Activated T-cell treated with anti-CD3 and anti-CD28 coated beads for 48 hours (primary cell): ENCODE measurements at places on chromosomes 11 and 22.

DNA sequence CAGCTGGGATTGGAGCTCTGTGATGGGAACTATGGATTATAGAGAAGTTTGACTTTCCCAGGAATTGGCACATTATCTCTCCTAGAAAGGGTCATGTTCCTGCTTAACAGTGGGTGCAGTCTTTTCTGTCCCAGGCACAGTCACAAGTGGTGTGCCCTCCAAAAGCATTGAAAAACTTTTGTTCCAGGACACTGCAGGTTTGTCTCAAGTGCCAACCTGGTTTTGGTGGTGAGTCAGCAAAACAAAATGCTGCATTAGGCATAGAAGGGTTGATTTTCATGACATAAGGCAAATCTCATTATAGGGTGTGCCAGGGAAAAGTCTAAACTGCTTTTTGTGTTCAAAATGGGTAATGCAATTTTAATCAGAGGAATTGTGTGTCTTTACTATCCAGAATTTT lies 4.9 kb downstream of the HTATIP2 start:
- no peak for DNase-seq

GRCh38 chr11:19963697-19964387 lies 196.4 kb downstream of the DBX1 start:
- no peak for DNase-seq

GRCh38 chr11:36583667-36584066 lies 10.6 kb upstream of the IFTAP start:
- no peak for DNase-seq

GRCh38 chr11:44515048-44515447 lies 50.4 kb upstream of the CD82 start:
- no peak for DNase-seq

GRCh38 chr11:116461789-116462188 lies 311.0 kb downstream of the BUD13 start:
- DNase-seq = no peak

DNA sequence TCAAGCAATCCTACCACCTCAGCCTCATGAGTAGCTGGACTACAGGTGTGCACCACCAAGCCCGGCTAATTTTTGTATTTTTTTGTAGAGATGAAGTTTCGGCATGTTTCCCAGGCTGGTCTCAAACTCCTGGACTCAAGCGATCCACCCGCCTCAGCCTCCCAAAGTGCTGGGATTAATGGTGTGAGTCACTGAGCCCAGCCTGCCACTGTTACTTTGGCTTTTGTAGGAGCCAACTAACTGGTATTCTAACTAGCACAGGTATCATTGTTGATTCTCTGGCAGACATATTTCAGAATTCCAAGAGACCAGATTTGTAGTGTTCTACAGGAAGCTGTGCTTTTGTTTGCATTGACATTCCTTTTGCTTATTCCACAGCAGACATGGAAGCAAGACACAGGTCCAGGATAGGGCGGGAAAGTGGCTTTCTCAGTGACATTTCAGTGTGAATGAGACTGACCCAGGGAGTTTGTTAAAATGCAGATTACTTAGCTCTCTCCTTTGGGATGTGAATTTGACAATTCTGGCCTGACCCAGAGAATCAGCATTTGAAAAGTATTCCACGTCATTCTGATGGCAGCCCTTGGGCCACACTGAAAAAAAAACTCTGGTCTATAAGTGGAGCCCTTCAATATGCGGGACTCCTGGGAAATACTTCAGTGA lies 52.2 kb upstream of the PAX6 start:
- DNase-seq = no peak

DNA sequence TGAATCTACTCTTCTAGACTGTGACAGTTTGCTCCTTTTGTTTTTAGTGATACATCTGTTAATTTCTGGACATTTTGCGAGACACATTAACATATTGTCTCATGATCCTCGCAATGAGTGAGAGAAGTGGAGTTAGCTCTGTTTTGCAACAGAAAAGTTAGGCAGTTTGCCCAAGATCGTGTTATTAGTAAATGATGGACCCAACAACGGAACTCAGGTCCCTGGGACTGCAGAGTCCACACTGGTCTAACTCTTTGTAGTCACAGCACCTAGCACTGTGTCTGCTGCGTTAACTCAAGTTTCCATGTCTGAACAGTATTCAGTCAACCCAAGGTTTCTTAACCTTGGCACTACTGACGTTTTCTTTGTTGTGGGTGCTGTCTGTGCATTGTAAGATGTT lies 3.2 kb downstream of the DEPDC7 start:
- no peak for DNase-seq

DNA sequence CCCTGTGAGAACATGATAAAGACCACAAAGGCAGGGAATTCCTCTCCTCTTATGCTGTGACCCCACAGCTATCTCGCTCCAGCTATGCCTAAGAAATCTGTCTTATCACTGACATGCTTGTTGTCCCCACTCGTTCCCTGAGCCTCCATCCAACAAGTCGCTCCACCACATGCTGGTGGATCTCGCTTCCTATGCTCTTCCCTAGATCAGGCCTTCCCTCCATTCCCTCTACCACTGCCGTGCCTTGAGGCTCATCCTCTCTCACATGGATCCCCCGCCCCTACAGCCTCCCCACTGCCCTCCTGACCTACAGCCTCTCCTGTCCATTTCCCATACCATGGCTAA lies 1.4 kb upstream of the DGAT2 start:
- DNase-seq = no peak

GRCh38 chr11:127199306-127199801 lies 198.8 kb upstream of the KIRREL3 start:
- no peak for DNase-seq

GRCh38 chr11:1496091-1496760 lies 9.6 kb upstream of the MOB2 start:
- no peak for DNase-seq

GRCh38 chr11:45525393-45525792 lies 140.0 kb downstream of the CHST1 start:
- DNase-seq = no peak

GRCh38 chr11:56716379-56716854 lies 17.5 kb downstream of the OR9G1 start:
- no peak for DNase-seq

- no peak for DNase-seq
These were observed 43.3 kb downstream of the ARRB1 start for GRCh38 chr11:75308116-75308515.

- DNase-seq = no peak
These were observed 16.1 kb downstream of the COMMD9 start for GRCh38 chr11:36273110-36273509.

DNA sequence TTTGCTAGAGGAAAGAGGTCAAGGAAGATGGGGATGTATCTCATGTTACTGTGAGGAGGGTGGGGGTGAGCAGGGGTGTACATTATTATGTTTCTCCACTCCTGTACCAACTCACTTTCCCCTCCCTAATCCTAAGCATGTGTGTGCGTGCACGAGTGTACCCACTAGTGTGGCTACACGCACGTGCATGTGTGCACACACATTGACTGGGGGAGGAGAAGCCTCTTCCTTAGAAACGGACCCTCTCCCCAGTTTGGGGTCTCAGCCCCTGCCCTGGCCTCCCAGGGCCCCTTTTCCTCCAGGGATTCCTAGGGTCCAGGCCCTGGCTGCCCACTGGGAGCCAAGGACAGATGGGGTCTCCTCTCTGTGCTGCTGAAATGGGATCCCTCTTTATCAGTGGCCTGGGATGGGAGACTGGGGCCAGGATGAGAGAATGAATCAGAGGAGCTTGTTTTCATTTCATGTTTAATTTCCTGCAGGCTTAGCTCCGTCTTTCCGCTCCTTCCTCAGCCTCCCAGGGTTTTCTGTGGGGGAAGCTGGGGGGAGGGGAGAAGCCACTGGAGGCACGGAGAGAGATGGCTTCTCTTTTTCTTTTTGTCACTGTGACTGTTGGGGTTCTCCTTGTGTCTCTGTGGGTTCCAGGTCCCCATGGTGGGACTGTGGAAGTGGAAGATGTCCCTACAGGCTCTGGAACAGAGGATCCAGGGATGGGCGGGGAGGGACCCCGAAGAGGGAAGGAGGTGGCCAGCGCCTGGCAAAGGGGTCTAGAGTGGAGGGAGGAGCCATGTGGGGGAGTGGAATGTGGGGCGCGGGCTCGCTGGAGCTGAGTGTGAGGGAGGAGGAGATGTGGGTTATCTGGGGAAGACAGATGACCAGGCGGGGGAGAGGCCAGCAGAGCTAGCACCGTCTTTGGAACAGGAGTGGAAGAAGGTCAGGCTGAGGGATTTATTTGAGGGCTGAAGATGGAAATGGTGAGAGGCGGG lies 40.3 kb downstream of the ALX4 start:
- no peak for DNase-seq

- DNase-seq = no peak
These were observed 9.4 kb downstream of the DPP3 start for GRCh38 chr11:66489636-66490035.

- no peak for DNase-seq
These were observed 320.9 kb upstream of the PITPNB start for GRCh38 chr22:28239941-28240340.

- DNase-seq = no peak
These were observed 203.7 kb downstream of the PGR start for GRCh38 chr11:100925935-100926334.

DNA sequence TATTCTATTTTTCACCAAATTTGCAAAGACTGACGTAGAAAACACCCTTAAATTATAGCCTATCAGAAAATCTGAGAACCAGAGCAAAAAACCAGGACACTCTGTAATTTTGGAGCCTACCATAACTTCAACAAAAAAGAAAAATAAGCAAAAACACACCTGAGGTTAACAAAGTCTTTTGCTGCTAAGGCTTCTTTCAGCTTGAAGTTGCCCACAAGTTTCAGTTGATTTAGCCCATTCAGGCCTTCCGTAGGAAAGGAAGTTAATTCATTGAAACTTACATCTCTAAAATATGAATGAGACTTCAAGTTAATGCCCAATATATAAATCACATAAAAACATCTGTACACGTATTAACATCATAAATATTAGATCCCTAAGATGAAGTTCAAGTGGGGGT lies 10.4 kb upstream of the CCDC34 start:
- DNase-seq = no peak

DNA sequence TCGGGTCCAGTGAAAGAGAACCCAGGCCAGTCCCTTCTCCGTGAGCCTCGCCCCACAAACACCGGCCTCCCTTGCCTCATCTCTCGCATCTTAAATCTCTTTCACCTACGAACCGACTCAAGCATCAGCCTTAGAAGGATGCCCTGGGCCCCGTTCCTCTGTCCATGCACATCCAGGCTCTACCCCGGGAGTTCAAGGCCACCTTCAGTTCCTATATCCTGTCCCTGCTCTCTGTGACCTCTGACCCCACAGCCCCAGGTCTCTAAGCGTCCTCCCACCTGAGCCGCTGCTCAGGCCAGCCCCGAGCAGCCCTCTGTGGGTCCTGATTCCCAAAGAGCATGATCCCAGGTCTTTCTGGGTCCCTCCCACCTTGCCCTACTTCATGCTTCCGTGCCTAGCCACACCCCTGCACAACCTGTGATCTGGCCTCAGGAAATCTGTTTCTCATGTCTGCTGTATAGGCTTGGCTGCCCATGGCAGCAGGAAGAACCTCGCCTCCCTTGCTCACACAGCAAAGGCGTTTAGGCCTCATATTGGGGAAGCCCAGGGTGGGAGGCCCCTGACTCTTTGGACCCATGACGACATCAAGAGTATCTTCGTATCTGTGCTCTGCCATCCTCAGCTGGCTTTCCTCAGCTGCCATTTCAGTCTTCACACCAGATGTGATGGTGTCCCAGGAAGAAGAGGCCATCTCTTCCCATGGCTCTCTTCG lies 77.5 kb upstream of the SEPTIN5 start:
- no peak for DNase-seq

GRCh38 chr11:17568944-17569343 lies 21.9 kb downstream of the OTOG start:
- DNase-seq = no peak

- DNase-seq = no peak
These were observed 125.5 kb downstream of the SIK3 start for GRCh38 chr11:116972691-116973090.

GRCh38 chr22:34390400-34390799 lies 470.1 kb upstream of the LARGE1 start:
- no peak for DNase-seq

DNA sequence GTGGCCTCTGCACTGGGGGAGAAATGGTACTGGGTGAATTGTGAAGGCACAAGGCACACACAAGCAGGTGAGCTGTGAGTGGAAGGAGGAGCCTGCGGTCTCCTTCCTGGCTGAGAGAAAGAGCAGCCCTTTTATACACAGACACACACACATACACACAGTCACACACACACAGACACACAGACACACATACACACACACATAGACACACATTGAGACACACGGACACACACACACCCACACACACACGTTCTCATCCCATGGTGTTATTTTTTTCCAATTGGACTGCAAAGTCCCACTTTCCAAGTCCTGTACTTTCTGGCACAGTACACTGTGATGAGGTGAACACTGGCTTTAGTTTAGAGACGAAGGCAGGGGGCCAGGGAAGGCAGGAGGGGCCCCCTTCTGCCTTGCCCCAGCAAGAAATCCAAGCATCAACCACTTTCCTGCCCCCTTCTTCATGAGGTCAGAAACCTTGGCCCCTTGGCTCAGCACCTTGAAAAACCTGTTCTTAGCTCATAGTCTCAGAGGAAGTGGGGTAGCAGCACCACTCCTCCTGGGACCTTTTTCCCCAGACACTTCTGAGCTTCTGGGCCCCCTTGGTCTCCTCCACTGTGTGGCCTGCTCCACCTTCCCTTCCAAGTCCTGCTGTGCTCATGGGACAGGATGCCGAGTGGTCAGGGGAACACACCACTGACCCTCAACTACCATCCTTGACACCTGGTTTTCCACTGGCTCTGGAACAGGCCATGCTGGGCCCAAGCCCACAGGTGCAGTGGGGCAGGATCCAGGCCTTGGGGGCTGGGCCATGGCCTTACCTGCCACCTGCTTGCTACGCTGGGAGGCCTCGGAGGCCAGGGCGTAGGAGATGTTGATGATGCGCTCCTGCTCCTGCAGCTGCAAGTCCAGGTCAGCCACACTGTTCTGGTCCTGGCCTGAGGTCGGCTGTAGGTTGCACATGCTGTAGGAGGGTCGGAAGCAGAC lies 43.8 kb downstream of the C11orf58 start:
- no peak for DNase-seq

DNA sequence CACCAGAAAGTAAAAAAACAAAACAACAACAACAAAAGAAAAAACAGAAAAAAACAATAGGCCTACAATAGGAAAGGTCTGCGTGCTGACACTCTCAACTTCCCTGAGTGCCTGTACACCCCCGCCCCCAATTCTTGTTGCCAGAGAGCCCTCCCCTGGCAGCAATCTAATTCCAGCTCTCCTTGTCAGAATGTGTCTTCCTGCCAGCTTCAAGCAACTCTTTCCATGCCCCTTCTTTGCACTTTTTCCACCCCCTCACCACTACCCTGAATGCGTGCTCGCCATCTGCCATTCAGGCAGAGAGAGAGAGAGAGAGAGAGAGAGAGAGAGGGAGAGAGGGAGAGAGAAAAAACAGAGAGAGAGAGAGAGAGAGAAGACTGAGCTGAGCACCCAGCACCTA lies 245.0 kb downstream of the KIRREL3 start:
- DNase-seq = no peak

GRCh38 chr22:33062361-33062760 lies 4.2 kb upstream of the SYN3 start:
- no peak for DNase-seq
